Stimulated activated CD8-positive, alpha-beta memory T cell treated with anti-CD3 and anti-CD28 coated beads, Interleukin-4, amount 100 ng/mL, for 4 hours (primary cell): ENCODE measurements at places on chromosomes 4 and X.

- no peak for DNase-seq
Observed at GRCh38 chr4:139656614-139657486, 8.8 kb upstream of the MGST2 start.

DNA sequence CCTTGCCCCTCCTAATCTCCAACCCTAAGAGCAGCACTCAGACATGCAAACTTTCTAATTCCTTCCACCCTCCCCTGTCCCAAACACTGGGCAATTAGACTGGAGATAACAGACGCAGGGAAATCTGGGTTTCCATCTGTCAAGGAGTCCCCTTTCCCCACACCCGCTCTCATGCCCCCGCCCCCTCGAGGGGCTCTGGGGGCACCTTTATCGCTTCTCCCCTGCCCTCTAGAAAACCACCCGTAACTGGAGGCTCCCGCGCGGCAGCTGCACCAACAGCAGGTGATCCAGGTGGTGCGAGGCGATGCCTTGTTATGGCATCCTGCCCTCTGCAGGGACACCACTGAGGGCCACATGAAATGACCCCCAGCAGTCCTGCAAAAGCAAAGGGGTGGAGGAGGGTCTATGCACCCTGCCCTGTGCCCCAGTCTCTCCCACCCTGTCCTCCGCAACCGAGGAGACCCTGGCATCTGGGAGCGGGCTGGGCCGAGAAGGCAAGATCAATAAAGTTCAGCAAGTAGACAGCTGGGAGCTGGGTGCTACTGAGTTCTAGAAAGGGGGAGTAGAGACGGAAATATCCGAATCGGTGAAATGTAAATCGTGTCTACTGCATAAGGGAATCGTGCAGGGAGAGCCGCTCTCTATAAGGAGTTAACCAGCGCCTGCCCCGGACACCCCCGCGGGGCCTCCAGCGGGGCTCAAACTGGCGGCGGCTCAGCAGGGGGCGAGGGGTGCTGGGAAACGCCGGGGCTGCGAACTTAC, 1.6 kb downstream of the KCTD8 start:
- no peak for DNase-seq

- DNase-seq, result no peak
Observed at GRCh38 chr4:74772106-74772505, 22.2 kb downstream of the BTC start.

DNA sequence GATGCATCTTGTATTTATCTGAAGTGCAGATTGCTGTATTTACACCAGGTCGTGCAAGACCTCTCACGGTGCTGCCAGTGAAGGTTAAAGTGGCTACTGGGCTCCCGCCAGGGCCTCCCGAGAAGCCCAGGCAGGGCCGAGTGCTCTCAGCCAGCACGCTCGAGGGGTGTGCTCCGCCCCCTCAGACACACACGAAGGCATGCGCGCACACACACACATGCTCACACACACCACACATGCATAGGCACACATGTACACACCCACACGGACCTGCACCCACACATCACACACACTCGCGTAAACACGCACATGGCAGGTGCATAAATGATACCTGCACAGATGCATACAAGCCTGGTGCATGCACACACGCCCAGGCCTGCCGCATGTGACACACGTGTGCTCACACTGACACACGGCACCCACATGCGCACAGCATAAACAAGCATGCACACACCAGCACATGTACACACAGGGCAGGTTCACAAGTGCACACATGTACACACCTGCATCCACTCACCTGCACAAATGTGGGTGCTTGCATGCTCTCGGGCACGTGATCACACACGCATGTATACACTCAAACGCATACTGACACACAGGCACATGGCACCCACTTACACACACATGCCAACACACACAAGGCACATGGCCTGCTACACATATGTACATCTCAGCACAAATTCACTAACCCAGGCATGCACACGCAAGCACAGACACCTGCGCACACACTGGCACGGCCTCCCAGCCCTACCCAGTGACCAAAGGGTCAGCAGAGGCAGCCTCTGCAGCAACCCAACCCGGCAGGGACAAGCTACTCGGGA, 71.6 kb downstream of the FAM53A start:
- no peak for DNase-seq

DNA sequence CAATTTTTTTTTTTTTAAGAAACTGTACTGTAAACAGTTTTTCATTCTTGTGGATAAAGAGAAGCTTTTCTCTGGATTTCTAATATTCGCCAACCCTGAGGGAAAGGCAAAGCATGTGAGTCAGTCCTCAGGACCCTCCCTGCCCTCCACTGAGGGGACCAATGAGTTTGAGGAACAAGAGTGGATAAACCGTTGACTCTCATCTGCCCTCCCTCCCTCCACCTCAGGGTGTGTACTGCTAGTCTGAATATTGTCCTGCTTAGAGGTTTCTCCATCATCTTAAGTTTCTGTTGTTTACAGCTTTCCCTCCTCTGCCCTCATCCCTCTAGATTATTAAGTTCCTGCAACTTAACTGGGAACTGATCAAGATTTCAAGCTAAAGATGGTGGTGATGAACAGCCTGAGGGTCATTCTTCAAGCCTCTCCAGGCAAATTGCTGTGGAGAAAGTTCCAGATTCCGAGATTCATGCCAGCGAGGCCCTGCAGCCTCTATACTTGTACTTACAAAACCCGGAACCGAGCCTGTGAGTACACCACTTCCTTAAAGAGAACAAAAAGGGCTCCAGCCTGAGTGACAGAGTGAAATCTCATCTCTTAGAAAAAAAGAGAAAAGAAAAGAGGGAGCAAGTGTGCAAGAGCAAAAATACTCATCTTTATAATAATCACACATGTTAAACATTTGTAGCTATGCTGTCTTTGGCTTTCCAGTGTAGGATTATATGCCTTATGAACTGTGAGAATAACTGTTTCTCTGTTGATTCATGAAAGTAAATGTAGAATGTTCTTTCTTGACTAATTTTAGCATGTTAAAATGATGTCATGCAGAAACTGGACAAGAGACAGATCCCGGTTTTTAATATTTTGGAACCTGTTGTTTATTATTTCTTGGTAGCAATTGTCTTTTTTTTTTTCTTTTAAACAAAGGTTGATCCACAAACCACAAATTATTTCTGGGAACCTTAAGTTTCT, 11.9 kb downstream of the CA5B start:
- DNase-seq, result no peak

DNA sequence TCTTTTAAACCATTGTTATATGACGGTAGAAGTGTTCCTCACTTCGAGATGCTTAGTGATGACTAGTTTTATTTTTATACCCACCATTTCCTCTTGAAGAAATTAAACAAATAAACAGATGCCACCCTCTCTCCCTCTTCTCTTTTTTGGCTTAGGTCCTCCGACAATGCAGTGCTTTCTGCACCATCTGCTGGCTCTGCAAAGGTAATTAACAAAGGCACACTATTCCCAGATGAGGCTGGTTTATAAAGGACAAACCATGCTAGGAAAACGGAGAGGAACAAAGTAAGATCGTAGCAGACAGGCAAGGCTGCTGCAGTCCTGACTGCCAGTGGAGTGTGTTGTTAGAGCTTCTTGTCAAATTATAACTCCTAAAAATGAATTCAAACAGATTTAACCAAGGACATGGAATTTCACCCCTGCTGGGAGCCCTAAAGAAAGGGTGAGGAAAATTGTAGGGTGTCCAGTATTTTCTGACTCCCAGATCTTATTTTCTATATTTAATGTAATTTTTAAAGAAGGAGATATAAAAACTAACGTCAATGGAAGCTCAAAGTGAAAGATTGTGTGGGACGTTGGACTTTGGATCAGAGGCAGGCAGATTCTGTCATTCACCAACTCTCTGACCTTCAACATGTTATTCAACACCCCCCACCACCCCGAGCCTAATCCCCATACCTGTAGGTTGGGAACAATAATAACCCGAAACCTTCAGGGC, 142.1 kb downstream of the CPEB2 start:
- no peak for DNase-seq

GRCh38 chr4:180285796-180286195, 1957.4 kb upstream of the TENM3 start:
- no peak for DNase-seq

GRCh38 chr4:138204507-138204906, 37.6 kb downstream of the SLC7A11 start:
- DNase-seq, result no peak

- no peak for DNase-seq
Observed at GRCh38 chrX:15204130-15204751, 65.6 kb downstream of the ASB9 start.

DNA sequence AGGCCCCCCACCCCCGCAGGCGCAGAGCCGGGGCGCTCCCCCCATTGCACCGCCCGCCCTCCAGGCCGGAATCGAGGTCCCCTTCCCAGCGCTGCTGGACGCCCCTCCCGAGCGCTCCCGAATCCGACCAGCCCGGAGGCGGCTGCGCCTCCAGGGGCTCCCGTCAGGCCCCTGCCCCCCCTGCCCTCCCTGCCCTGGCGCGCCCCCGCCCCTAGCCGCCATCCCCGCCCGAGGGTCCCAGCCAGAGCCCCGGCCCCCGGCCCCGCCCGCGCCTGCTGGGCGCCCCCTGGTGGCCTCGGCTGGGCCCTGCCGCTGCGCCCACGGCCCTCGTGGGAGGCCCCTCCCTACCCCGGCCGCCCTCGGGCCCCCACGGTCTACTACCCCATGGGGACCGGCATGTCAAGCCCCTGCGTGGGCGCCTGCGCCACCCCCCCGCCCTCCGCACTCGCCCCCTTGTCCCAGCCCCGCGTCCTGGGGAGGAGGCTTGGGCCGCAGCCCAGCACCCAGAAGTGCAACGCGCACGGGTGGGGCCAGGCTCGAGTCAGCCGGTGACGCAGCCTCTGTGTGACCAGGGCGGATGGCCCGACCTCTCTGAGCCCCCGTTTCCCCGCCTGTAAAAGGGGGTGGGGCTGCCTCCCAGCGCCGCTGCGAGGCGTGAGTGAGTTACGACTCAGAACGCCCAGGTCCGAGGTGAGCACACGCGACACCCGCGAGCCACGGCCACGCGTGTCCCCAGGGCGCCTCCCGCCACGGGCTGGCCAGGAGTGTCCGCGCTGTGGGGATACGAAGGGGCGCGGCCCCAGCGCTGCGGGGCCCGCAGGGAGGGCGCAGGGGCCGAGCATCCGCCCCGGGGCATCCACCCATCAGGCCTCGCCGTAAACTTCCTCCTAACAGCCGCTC, 104.9 kb downstream of the FAM53A start:
- DNase-seq, result peak; percentile 56

- no peak for DNase-seq
Observed at GRCh38 chrX:137032841-137033773, 688 bp downstream of the GPR101 start.

DNA sequence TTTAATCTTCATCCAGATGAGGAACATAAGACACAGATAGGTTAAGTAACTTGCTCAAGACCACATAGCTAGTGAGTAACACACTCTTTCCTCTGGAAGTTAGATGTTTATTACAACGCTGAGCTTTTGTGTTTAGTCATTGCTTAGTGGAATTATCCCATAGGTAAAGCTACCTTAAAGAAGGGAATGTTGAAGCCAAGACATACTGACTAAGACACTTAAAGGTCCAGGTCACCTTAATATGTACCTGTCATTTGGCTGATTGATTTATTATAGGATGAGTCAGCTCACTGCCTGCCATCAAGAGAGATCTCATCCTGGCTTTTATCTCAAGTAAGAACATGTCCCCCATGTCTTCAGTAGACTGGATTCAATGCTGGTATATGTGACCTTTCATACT, 53.4 kb downstream of the KDR start:
- DNase-seq, result no peak
